ENCODE measurements at places on chromosomes 5 and 9.
A peak's percentile ranks its signal among the peaks of the same experiment; 100 is the strongest.

DNA sequence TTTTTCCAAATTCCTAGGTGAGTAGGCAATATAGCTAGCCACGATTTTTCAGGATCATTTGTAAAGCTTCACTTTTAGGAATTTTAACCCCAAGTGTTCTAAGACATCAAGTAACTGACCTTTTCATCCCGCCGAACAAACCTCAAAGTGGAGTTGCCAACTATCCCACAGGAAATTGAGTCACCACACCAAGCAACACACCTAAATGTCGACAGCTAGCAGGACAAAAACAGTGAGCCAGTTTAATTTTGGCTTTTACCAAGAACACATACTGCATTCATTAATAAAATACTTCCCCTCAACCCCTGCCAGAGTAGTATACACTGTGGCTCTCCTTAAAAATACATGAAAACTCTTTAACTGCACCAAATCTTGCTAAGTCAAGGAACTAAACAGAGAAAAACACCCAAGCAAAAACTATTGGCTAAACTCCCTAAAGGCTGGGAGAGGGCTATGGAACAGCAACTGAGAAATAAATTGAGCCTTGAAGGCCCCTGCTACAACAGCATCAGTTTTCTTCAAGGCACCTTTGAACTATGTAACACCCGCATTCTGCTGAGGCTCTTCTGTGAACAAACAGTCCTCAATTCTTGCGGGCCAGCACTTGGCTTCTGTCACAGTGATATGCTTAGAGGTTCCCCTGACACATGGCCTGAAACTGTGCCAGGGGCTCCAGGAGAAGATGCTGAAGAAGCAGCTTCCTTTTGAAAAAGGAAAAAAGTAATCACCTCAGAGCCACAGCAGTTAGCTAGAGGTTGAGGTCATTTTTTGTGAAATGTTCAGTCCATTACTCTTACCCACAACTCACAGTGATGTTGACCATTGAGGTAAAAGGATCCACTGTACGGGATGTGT, 459.6 kb downstream of the RAB3C start:
- no peak for DNase-seq

GRCh38 chr5:143506836-143507552, 103.5 kb upstream of the NR3C1 start:
- peak; percentile 89 for DNase-seq

GRCh38 chr5:150523472-150524350, 15.8 kb downstream of the NDST1 start:
- no peak for DNase-seq

DNA sequence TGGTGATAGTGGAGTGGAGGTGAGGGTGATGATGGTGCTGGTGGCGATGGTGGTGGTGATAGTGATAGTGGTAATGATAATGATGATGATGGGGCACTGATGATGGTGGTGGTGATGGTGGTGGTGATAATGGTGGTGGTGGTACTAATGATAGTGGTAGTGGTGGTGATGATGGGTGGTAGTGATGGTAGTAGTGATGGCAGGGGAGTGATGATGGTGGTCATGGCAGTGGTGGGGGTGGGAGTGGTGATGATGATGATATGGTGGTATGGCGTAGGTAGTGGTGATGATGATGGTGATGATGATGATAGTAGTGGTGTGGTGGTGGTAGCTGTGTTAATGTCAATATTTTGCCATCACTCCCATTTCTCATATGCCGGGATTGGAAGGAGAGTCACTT, 44.5 kb upstream of the ORM1 start:
- DNase-seq: no peak

Data from foreskin keratinocyte (primary cell).